CD4-positive, CD25-positive, alpha-beta regulatory T cell (primary cell): ENCODE measurements at places on chromosomes 7 and 10. TPM values are rescaled to one million over a fixed set of nuclear protein-coding genes. Genes with fewer than 3 reads are reported as not detected.

Gene STOX1
- 0.30 TPM for total RNA-seq

Gene ANKRD2
- total RNA-seq: not detected

DNA sequence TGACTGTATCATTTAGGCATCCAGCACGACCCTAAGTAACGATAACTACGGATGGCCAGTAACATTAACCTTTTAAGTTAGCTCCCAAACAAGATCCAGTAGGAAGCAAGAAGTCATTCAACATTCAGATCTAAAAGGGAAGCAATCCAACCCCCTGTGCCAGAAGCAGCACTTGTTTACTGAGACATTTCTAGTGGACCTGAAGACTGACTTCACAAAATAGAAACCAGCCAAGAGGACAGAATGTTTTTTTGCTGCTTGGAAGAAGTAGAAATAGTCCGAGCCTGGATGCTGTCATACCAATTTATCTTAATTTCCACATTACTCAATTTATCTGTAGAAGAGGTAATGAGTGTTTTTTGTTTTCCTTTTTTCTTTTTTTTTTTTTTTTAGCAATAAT, 88.0 kb upstream of the CTTNBP2 start:
- no peaks in the 10 kb centered on the region for H3K36me3 ChIP-seq
- no peaks in the 10 kb centered on the region for H3K27me3 ChIP-seq
- H3K4me3 ChIP-seq: no peak overlapping the region
- H3K27ac ChIP-seq: no peak overlapping the region
- H3K4me1 ChIP-seq: no peaks in the 10 kb centered on the region

GRCh38 chr7:23965296-23965695, 255.3 kb downstream of the STK31 start:
- no peaks in the 10 kb centered on the region for H3K27me3 ChIP-seq
- no peak for DNase-seq
- no peak overlapping the region for H3K27ac ChIP-seq

DNA sequence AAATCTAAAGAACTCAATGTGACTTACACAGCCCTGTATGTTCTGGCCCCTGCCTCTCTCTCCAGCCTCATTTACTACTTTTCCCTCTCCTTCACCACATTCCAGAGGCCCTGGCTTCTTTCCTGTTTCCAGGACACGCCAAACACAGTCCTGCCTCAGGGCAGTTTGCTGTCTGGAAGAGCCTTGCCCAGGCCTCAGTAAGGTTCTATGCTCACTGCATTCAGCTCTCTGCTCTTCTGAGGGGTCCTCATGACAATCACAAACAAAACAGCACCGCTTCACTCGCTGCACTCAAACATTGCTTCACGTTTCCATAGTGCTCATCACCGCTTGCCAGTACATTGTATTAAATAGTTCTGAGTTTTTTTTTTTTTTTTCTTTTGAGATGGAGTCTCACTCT, 35.1 kb upstream of the GARS1 start:
- no peak overlapping the region for H3K27ac ChIP-seq
- peaks cover 25% of the 10 kb centered on the region for H3K36me3 ChIP-seq
- H3K27me3 ChIP-seq: no peaks in the 10 kb centered on the region
- no peak for DNase-seq

- no peak overlapping the region for H3K27ac ChIP-seq
- H3K4me3 ChIP-seq: no peak overlapping the region
- no peaks in the 10 kb centered on the region for H3K4me1 ChIP-seq
- H3K36me3 ChIP-seq: no peaks in the 10 kb centered on the region
Observed at GRCh38 chr7:31683445-31684225, 3.4 kb upstream of the PPP1R17 start.

GRCh38 chr7:151984612-151985011, 28.4 kb downstream of the GALNTL5 start:
- H3K27me3 ChIP-seq: peaks cover 2% of the 10 kb centered on the region
- no peaks in the 10 kb centered on the region for H3K4me1 ChIP-seq
- no peak overlapping the region for H3K27ac ChIP-seq
- H3K36me3 ChIP-seq: no peaks in the 10 kb centered on the region
- DNase-seq: no peak

DNA sequence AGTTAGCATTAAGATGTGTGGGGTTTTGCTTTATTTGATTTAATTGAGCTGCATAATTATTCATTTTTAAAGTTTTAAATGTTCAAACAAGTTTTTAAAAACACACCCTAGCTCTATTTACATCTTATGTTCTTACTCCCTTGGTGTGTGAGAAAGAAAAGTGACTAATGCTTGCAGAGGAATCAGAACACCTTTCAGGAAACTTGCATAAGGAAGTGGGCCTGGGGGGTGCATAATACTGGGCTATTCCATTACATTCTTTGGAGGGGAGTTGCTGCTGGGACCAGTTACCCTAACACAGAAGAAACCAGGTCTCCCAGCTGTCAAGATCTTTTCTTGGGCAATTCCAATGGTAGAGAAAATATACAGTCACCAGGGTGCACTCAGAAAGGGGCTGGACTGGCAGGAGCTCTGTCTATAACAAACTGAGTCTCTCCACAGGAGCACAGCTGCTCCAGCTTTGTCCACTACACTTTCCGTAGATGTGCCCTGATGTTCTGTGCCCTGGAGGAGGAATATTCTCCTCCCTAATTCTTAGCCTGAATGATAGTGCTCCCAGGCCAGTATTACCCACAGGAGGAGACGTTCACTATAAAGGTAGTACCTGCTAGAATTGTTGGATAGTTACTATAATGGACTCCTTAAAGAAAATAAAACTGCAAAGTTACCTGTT, 304.2 kb downstream of the CDC14C start:
- no peaks in the 10 kb centered on the region for H3K27me3 ChIP-seq
- no peak for DNase-seq
- no peaks in the 10 kb centered on the region for H3K4me1 ChIP-seq
- H3K27ac ChIP-seq: no peak overlapping the region

DNA sequence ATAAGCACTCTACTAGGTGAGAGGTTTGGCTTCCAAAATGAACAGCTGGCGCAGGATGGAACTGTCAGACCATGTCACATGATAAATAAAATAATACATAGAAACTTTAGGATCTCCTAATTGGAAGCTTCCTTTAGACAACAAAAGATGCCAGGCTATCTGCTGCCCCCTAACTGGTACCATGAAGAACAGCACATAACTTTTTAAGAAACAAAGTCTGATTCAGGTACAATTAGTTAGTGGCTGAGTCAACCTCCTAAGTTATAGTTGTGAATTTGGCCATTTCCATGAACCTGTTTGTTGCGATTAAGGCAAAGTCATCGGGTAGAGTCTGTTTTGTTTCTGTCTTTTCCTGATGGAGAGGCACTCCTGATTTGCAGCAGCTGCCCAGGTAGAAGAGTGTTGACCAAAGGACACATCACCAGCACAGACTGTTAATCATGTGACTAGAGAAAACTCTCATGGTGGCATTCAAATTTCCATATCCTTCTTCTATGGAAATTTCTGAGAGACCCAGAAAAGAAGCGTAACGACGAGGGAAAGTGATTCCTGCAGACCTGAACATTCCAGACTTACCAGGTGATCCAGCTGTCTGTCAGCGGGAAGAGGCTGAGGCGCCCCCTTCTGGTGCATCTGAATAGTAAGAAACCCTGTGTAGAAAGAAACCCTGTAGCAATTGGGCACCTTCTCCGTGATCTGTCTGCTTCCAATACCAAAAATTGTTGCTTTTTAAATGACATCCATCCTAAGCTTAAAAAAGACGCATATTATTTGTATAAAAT, 8.6 kb upstream of the INHBA start:
- H3K4me3 ChIP-seq: no peak overlapping the region
- DNase-seq: no peak
- H3K4me1 ChIP-seq: no peaks in the 10 kb centered on the region
- H3K27ac ChIP-seq: no peak overlapping the region

DNA sequence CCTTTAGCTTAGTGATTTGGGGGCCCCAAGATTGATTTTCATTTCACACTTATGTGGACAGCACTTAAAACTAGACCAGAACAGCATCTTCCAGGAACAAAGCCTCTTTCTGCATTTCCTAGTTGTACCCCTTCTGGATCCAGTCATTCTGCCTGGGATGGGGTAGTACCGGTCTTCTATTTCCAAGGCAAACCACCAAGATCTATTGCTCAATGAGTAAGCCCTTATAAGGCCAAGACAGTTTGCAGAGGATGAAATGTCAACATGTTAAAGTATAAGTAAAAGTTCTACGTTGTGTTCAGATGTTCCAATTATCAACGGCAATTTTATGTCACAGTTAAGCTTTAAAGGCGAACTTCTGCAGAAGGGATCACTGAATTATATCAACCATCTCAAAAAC, 106.9 kb upstream of the ZNF746 start:
- peaks cover 43% of the 10 kb centered on the region for H3K36me3 ChIP-seq
- no peak for DNase-seq
- no peaks in the 10 kb centered on the region for H3K27me3 ChIP-seq
- no peak overlapping the region for H3K4me3 ChIP-seq

DNA sequence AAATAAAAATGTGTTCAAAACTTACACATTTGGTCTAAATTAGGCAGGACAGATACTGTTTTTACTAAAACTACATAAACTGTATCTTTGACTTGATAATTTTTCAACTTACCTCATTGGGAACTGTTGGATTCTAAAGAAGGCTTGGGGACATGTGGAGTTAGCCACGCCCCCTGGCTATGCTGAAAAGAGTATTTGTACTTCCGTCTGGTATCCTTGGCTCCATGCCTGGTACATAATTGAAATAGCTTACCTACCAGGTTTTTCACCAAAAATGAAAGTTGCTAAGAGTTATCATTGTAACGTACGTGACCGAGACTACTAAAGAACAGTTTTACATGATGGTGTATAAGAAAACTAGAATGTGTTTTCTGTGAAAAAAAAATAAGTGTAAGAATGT, 604.8 kb upstream of the IGFBP3 start:
- no peaks in the 10 kb centered on the region for H3K27me3 ChIP-seq
- no peak for DNase-seq
- no peaks in the 10 kb centered on the region for H3K4me1 ChIP-seq
- no peak overlapping the region for H3K4me3 ChIP-seq
- H3K27ac ChIP-seq: no peak overlapping the region

DNA sequence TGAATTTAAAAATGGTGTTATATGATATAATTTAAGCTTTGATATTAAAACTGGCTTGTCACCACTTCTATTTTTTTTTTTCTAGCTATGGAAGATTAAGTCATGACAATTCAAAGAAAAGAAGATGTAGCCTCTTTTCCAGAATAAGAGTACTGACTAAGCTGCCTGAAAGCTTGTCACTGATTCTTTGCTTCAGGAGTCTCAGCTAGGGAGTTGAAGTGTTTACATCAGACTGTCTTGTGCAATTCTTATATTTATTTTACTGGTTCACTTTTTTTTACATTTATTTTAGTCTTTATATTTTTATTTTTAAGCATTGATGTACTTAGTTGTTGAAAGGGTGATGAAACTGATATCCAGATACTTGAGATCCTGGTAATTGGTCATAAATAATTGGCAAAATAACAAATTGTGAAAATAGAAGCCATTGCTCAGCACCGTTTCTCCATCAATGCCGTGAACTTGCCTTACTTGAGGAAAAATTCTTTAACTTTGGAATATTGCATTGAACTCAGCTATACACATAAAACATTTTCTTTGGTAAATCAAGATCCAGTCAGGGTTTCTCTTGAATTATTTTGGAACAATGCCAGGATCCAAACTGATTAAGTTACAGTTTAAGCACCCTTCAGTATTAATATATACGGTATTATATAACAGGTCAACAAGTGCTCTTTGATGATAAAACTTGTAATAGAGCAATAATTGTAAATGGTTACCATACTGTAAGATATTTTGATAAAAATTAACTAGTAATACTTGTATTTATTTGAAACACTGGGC, 156.4 kb downstream of the PHTF2 start:
- H3K27ac ChIP-seq: no peak overlapping the region
- DNase-seq: no peak
- H3K4me1 ChIP-seq: no peaks in the 10 kb centered on the region
- no peak overlapping the region for H3K4me3 ChIP-seq

DNA sequence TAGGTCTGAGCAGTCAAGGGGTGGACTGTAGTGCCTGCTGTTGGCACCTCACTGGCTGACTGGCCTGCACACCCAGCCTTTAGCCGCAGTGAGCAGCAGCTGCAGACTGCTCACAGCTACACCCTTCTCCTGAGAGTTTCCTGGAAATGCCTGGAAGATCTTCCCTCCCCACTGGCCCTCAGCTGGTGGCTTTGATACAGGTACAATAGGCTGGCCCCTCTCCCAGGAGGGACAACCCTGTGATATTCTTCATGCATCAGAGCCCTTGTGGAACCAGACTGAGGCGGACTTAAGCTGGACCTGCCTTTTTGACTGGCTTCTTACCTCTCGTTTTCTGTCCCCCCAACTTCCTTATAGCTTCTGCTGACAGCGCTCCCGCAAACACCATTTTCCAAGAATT, 6.4 kb downstream of the GCK start:
- no peaks in the 10 kb centered on the region for H3K36me3 ChIP-seq
- no peaks in the 10 kb centered on the region for H3K4me1 ChIP-seq
- H3K27ac ChIP-seq: no peak overlapping the region

DNA sequence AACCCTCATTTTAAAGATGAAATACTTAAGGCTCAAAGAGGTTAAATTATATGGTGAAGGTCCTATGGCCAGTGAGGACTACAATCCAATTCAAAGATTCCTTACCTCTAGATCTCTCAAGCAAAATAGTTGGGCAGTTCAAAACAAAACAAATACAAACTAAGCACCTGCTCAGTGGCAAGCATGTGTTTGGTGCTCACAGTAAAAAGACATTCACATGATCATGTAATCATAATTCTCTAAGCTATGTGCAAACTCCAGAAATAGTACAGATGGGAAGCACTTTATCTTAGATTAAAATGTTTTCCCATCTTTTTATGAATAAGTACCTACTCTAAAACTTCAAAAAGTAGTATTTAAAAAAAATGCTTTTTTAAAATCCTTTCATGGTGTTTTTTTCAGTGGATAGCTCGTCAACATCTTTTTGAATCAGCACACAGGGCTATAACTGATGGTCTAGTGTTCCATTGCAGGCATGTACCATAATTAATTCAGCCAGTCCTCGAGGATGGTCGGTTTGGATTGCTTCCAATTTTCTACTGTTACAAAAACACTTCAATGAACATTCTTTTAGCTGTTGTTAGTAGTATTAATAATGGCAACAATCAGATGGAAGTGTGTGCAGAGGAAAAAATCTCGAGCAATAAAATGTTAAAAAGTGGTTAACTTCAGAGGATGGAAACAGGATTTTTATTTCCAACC, 58.4 kb downstream of the CHCHD3 start:
- H3K36me3 ChIP-seq: peaks cover 5% of the 10 kb centered on the region
- H3K4me3 ChIP-seq: no peak overlapping the region
- H3K27ac ChIP-seq: no peak overlapping the region
- no peak for DNase-seq
- no peaks in the 10 kb centered on the region for H3K4me1 ChIP-seq
- H3K27me3 ChIP-seq: no peaks in the 10 kb centered on the region

DNA sequence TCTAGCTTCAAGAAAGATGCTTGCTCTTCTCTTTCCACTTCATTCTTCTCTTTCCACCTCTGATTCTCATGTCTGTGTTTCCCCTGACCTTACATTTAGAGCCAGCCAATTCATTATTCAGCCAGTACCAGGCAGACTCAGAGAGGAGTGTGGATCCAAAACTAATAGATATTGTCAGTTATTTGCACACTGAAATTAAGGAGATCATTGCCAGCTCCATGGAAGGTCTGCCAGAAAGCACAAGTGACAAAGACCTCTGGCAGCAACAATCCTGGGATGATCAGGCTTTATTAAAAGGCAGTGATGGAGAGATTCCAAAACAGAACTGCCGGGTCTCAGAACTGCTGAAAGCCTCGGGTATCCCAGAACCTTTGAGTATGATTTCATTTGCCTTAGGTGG, 749.4 kb downstream of the XPNPEP1 start:
- H3K4me1 ChIP-seq: no peaks in the 10 kb centered on the region
- H3K4me3 ChIP-seq: no peak overlapping the region
- DNase-seq: no peak
- H3K36me3 ChIP-seq: no peaks in the 10 kb centered on the region
- H3K27me3 ChIP-seq: no peaks in the 10 kb centered on the region
- no peak overlapping the region for H3K27ac ChIP-seq
